ENCODE measurements at places on chromosomes 4 and X.

DNA sequence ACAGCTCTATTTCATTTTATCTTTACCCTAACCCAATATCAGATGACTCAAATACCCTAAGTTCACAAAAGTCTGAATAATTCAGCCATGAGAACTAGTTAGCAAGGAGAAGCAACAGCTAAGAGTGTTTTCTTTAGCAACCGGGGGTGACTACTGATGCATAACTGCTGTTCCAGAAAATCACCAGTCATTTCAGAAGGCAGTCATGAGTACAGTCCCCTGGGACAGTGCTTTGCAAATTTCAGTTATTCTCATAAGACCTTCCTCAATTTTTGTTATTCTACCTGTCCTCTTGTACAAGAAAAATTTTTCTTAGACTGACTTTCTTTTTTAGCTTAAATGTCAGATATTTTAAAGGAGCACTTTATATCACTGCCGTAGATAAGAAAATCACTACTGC, 16.4 kb downstream of the BANK1 start:
- no peak for DNase-seq

- no peak for DNase-seq
These were observed 128.7 kb downstream of the ARHGAP24 start for GRCh38 chr4:85603437-85604336.

- DNase-seq, result no peak
These were observed 30.3 kb downstream of the OTC start for GRCh38 chrX:38382663-38383062.

DNA sequence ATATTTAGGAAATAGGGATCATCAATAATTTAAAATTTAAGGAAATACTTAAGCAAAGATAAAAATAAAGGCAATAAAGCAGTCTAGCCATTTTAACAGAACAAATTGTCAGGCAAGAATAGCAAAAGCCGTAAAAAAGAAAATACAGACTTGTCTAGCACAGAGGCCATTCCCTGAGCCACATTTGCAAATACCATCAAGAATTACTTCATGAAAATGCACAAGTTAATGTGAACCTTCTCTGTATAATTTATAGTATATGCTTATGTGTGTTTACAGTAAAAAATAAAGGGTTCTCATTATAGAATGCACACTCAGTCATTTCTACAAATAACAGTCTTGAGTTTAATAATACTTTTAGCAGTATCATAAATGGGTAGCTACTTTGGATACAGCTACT, 505.9 kb upstream of the CPEB2 start:
- DNase-seq, result no peak

DNA sequence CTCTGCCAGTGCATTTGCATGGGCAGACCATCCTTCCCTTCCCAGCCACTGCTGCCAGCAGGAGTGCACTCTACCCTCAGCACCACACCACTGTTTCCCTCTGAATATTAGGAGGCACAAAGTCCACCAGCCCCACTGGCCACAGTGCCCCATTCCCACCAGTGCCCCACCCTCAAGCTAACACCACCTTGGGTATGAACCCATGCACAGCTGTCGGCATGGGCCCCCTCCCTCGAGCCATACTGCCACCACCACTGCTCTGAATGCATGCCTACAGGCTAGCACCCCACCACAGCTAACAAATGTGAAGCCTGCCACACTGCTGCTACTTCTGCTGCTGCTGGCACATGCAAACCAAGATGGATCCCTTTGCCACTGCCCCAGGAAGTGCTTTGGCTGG, 810.4 kb downstream of the TRAM1L1 start:
- no peak for DNase-seq

DNA sequence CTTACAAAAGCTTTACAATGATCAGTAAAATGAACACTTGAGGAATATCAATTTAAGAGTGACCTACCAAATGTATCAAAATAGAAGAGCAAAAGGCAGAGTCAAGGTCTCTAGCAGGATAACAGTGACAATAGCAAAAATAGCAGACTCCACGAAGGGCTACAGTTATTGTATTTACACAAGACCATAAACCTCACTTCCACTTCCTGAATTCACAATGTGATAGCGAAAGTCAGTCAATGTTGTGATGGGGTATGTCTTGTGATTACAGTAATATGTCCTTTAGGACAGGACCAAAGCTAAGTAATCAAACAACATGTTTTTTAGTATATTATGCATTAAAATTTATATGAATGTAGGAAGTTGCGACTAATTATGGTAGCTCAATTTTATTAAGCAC, 139.6 kb downstream of the IQCM start:
- no peak for DNase-seq

GRCh38 chrX:153797415-153798015, 3.0 kb downstream of the SSR4 start:
- no peak for DNase-seq

GRCh38 chrX:30008031-30008430, 207.3 kb upstream of the MAGEB2 start:
- no peak for DNase-seq

DNA sequence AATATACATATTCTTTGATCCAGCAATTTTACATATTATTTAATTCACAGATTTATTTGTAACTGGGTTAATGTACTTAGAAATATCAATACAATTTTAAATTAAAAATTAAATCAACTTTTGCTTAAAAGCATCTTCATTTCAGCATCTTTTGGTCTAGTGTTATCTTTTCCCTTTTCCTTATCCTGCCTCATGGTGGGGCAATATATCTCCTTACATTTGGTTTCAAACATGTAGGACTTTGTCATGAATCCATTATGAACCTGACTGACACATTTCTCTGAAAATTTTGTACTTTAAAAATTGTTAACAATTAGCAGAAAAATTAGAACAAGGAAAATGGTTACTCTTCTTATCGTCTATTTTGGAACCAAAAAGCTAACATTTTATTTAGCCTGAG, 42.8 kb upstream of the ANK2 start:
- no peak for DNase-seq

- no peak for DNase-seq
These were observed 8.4 kb downstream of the SLC6A8 start for GRCh38 chrX:153696100-153696499.

DNA sequence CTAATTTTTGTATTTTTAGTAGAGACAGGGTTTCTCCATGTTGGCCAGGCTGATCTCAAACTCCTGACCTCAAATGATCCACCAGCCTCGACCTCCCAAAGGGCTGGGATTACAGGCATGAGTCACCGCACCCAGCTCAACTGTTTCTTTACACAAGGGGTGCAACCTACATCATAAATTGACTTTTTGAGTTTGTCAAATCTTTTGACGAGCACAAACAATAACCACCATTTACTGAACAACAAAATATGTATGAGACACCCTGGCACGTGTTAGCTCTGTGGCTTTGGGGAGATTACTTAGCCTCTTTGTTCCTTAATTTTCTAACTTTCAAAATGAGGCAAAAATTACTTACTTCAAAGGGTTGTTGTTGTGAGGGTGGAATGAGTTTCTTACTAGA, 23.5 kb upstream of the SLC34A2 start:
- DNase-seq, result no peak

- DNase-seq, result no peak
These were observed 94.7 kb upstream of the NEIL3 start for GRCh38 chr4:177214935-177215334.

DNA sequence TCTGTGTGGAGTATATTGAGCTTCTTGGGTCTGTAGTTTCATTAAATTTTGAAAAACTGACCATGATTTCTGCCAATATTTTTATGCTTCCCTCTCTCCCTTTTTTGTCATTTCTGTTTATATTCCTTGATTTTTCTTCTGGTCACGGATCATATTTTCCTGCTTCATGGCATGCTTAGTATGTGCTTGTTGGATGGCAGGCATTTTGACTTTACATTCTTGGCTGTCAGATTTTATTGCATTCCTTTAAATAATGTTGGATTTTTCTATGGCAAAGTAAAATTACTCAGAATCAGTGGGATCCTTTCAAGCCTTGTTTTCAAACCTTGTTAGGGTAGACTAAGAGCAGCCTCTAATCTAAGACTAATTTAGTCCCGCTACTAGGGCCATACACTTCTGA, 531.8 kb downstream of the IL15 start:
- DNase-seq, result no peak

DNA sequence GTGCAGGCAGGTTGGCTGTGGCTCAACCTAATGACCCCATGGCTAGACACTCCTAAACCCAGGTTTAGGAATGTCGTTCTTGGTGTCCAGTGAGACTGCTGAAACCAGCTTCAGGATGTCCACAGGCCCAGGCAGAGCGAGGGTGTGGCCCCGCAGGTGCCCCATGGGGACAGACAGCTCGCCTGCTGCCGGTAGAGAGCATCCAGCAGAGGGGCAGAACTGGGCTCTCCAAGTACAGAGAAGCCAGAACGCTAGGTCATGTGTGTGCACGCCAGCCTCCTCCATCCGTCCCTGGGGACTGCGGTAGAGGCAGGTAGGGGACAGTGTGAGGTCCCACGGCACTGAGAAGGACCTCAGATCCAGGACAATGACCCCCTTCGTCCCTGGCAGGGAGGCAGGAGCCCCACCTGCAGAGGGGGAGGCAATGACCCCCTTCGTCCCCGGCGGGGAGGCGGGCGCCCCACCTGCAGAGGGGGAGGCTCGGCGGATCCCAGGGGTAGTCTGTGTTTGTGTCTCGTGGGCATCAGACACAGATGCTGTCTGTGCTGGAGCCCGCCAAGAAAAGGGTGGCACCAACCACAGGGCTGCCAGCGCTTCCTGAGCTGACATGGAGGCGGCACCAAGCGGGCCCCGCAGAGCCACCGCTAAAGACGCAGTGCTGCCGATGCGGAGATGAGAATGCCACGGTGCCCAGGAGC, 118.4 kb downstream of the FAM53A start:
- no peak for DNase-seq

GRCh38 chr4:123479944-123480343, 83.3 kb downstream of the SPRY1 start:
- no peak for DNase-seq

DNA sequence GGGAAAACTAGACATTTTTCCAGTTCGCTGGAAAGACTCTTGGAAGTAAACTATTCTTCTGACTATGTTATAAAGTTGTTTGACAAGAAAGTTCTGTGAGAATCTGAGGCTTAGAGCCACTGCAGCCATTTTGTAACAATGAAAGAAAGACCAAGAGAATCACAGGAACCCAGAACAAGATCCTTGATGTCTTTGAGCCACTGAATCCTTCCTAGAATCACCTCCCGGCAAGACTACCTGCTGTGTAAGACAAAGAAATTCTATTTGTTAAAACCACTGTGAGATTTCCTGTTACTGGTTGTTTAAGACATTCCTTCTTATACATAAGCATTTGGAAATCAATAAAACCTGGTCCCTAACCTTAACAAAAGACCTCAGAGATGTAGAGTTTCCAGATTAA, 175.7 kb upstream of the RASGEF1B start:
- no peak for DNase-seq

DNA sequence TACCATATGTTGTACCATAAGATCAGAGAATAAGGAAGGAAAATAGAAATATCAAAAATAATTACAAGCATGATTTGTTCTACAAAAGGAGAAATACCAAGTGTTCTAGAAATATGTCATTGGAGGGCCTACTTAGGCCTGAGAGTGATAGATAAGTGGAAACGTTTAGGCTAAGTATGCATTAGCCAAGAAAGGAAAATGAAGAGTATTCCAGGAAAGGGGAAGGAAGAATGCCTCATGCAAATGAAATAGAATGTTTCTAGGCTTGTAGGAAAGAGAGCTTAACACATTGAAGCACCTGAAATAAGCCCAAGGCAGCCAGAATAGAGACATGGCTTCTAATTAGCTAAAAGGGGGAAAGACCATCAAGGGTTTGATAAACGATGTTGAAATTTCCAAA, 595.7 kb upstream of the ATOH1 start:
- no peak for DNase-seq

GRCh38 chrX:72100051-72100755, 31.5 kb downstream of the RTL5 start:
- DNase-seq, result no peak

DNA sequence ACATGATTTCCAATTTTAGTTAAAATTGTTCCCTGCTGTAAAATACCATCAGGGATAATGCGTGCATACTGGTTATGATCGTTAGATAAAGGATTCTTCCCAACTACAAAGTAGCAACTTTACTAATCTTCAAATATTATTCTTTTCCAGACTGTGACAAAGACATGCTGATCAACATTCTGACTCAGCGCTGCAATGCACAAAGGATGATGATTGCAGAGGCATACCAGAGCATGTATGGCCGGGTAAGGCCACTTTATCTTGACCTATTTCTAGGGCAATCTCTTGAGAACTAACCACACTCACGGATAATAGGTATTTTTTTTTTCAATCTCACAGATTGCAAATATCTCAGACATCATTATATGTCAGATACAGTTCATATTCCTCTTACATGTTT, 47.0 kb downstream of the ANXA10 start:
- no peak for DNase-seq

DNA sequence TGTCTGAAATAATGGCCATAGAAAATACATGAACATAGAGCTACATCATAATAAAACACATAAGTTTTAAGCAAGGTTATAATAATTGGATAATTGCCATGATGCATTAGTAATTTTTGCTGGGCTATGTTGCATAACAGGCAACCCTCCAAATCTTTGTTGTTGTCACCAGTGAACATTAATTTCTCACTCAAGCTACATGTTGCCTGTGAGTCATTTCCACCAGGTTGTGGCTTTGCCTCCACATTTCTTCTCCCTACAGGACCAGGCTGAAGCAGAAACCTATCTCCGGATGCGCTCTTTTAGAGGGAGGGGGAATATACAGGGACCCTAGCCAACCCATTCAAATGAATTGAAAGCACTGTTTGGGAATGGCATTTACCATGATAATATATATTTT, 347.7 kb downstream of the GABRG1 start:
- DNase-seq, result no peak

DNA sequence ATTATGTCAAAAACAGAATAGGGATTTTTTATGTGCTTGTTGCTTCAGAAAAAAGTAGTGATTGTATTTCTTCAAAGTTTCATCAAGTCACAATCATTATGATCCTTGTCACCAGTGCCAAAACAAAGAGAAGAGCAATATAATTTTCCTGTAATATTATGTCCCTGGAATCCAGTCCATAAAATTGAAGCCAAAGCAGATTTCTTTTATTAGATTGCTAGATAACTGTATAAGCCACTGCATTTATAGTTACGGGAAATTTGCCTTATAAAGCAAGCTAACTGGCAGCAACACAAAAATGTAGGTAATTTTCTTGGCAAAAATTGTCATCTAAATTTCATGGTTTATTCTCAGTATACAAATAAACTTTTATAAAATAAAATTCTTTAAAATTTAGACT, 296.1 kb upstream of the ANKRD50 start:
- no peak for DNase-seq

GRCh38 chr4:15317246-15317645, 110.6 kb upstream of the C1QTNF7 start:
- no peak for DNase-seq

GRCh38 chrX:42746606-42747005, 31.4 kb downstream of the PPP1R2C start:
- DNase-seq, result no peak

DNA sequence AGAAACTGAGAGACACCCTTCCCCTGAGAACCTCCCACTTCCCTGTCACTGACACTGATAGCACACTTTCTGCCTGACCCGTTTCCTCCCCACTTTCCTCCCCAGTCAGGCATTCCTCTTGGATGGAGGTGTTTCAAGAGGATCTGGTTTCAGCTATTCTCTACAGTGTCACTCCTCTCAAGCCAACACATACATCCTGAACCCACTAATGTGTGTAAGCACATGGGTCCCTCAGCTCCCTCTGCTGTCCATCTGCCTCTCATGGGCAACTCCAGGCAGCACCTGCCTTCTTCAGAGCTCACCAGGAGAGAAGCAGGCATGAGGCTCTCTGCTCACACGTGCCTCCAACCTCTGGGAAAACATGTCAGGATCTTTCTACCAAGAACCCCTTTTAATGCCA, 207.6 kb downstream of the NAF1 start:
- DNase-seq, result no peak

All from stimulated activated CD8-positive, alpha-beta memory T cell treated with anti-CD3 and anti-CD28 coated beads, Interleukin-12 subunit alpha, Interleukin-12 subunit beta, amount 100 ng/mL, for 1 hour (primary cell).